ENCODE measurements at places on chromosomes 1 and 21.

- DNase-seq: no peak
Observed at GRCh38 chr1:8409106-8409505, 91.2 kb downstream of the SLC45A1 start.

DNA sequence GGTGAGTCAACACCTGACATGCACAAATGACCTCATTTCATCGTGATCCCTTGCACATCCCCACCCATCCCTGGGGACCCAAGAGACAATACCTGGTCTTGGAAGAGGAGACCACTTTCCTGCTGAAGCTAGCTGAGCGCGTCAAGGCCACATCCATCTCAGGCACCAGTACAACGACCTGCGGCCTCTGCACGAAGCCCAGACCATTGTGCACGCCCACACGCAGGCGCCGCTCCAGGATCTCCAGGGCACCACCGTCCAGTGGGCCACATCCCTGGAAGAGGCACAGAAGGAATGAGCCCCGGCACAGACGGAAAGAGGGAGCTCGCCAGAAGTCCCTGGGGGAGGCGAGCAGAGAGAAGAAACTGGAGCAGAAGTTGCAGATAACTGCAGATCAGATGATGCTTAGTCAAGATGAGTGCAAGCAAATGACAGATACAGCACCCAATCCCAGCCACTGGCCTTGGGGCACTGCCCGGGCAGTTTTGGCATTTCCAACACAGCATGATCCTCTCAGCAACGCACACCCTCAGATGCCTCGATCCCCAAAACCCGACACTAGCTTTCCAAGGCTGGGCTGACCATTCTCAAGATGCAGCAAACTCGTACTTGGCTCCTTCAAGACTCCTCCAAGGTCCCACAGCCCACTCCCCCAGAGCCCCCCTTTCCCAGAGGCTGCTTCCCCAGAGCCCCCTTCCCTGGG lies 44.1 kb downstream of the NPHP4 start:
- no peak for DNase-seq

DNA sequence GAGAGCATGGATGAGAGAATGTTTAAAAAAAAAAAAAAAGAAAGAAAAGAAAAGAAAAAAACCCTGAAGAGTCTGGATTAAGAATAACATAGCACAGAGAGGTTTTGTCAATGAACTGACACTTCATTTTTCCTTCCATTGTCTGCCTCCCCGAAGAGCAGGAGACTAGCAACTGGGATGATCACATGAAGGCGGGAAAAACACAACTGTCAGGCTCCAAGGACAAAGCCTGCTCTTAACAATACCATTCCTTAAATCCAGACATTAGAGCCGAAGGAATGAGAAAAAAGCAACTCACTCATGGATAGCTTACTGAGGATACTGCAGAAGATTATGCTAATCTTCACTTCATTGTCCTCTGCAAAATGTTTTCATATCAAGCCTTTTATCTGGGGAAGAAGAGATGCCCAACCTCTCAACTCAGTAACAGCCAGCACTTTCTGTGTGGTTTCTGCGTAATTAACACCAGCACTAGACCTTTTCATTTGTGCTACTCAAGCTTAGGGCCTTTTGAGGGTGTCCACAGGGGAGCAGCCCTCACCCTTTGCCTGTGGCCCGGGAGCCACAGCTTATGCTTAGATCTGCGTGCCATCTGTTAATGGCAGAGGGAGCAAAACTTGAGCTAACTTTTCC lies 182.3 kb downstream of the BARHL2 start:
- no peak for DNase-seq

- DNase-seq: no peak
Observed at GRCh38 chr1:234839663-234840062, 229.7 kb upstream of the IRF2BP2 start.

DNA sequence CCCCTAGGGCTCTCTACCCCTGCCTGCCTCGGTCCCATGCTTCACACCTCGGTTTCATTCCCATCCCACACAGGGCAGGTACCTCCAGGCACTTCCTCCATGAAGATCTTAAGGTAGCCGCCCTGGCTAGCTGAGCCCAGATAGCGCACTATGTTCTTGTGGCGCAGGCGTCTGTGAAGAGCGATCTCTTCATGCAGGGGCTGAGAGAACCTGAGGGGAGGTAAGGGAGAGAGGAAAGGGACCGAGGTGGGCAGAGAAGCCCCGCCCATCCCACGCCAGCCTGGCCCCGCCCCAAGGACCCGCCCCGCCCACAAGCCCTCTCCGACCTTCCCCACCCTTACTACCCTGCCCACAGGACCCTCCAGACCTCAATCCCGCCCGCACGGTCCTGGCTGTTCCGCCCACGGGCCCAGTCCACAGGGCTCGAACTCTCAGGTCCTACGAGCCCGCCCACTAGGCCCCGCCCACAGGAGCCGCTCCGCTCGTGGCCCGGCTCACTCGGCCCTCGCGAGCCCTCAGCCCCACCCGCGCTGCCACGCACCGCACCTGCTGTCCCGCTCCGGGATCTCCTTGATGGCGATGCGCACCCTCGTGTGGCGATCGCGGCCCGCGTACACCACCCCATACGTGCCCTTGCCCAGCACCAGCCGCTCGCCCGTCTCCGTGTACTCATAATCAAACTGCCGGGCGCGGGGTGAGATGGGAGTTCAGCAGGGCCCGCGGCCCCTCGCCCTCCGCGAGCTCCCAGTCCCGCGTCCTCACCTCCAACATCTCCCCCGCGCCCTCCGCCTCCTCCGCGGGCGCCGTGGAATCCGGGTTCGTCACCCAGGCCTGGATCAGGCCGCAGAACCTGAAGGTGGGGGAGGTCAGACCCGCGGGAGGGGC lies 6.4 kb downstream of the MAP3K6 start:
- peak; percentile 42 for DNase-seq

GRCh38 chr21:44375281-44375651 lies 21.8 kb downstream of the TRPM2 start:
- DNase-seq: peak; percentile 26

DNA sequence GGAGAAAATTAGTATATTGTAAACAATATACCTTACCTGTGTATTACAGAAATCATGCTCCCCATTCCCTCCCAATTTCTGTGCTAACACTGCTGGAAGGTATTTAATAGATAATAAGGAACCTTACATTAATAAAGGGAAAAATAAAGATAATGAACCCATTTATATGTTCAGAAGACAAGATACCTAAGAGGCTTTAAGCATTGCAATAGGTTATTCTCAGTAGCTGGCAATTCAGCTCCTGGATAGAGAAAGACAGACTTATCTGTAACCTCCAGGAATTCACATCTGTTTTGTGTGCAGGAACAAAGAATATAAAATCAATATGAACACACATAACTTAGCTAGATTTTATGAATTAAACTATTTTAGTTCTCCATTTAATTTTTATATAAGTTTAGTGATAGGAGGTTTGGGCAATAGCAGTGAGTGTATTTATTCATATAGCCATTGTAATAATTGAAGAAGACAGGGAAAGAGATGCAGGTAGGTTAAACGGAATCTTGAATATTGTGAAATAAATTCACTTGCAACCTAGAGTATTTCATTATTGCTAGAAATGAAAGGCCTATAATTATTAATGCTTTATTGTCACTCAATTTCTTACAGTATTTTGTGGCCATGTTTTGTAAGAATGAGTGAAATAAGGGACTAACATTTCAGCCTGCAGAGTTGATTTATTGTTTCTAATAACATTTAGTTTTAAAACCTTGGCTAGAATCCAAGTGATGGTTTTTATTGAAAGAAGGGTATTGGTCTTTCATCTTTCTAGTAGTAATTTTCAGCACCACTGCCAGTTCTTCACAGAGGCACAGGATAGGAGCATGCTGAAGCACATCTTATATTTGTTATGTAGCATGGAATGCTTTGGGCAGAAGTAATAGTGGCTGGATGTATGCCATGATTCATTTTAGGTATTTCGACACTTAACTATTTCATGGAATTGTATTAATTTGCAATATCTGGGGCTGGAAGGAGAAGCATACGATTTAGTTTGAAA lies 1.5 kb downstream of the XPR1 start:
- DNase-seq: no peak

DNA sequence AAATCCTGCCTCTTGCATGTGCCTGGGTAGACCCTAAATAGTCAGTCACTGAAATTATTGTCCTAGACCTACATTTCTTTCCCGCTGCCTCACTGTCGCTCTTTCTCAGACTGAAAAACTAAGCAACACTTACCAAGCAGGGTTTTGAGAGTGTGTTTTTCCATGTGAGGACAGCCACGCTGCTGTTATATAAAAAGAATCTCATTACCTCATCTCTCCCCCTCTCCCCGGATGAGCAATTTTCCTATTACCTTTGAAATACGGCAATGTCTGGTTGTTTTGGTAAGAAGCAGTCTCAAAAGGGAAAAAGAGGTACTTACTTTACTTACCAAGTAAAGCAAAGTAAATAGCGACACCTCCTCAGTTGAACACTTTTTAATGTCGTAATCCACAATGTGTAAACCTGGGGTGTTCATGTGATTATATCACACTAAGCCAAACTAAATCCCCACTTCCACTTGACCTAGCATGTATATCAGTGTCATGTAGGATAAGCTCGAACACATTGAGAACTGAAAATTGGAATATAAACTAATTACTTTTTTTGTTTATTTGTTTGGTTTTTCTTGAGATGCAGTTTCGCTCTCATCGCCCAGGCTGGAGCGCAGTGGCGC lies 12.2 kb upstream of the VN1R5 start:
- DNase-seq: no peak

All from CD4-positive, alpha-beta T cell treated with Interleukin-6 at 100 ng/mL for 8 hours (primary cell).